ENCODE measurements at places on chromosomes 3 and 15. TPM values are rescaled to one million over a fixed set of nuclear protein-coding genes. Genes with fewer than 3 reads are reported as not detected.

Gene GRM7
- total RNA-seq = not detected

Gene CCDC13
- 8.6 TPM for total RNA-seq

Gene YEATS2
- 15.8 TPM for total RNA-seq

Gene GAP43
- total RNA-seq = 3.4 TPM
